T-helper 17 cell (primary cell): ENCODE measurements at places on chromosomes 2 and 18.

DNA sequence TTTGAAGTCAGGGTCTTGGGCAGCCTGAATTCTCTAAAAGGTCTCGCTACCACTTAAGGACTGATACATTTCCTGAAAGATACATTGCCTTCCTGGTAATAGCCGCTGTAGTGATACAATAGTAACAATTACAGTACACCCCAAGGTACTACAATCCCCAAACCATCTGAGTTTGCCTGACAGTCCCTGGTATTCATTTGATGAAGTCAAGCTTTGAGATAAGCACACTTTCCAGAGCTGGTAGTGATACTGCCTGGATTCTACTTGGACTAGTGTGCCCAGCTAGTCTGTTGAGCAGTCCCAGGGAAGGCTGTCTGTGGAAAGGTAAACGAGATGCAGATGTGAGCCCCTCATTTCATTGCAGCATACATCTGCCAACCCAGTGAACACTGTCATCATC, 24.4 kb upstream of the ITGB6 start:
- peaks cover 40% of the 10 kb centered on the region for H3K4me1 ChIP-seq
- H3K27ac ChIP-seq: no peak overlapping the region
- H3K36me3 ChIP-seq: peaks cover 2% of the 10 kb centered on the region
- H3K27me3 ChIP-seq: peaks cover 22% of the 10 kb centered on the region
- DNase-seq: no peak
- H3K4me3 ChIP-seq: no peak overlapping the region

GRCh38 chr2:38203446-38203810, 127.5 kb upstream of the CYP1B1 start:
- H3K27me3 ChIP-seq: peaks cover 55% of the 10 kb centered on the region
- DNase-seq: no peak
- H3K27ac ChIP-seq: no peak overlapping the region
- H3K4me1 ChIP-seq: no peaks in the 10 kb centered on the region
- H3K36me3 ChIP-seq: peaks cover 5% of the 10 kb centered on the region
- no peak overlapping the region for H3K4me3 ChIP-seq

- DNase-seq: peak; percentile 39
- H3K4me1 ChIP-seq: peaks cover 17% of the 10 kb centered on the region
- H3K36me3 ChIP-seq: no peaks in the 10 kb centered on the region
- no peak overlapping the region for H3K27ac ChIP-seq
- peak overlapping the region; percentile 77 for H3K4me3 ChIP-seq
- peaks cover 14% of the 10 kb centered on the region for H3K27me3 ChIP-seq
Observed at GRCh38 chr18:48161191-48161910, 230.9 kb upstream of the SMAD2 start.

GRCh38 chr2:236180831-236181453, 12.8 kb upstream of the GBX2 start:
- peaks cover 62% of the 10 kb centered on the region for H3K27me3 ChIP-seq
- H3K36me3 ChIP-seq: peaks cover 3% of the 10 kb centered on the region
- no peak for DNase-seq
- H3K4me3 ChIP-seq: no peak overlapping the region
- peaks cover 12% of the 10 kb centered on the region for H3K4me1 ChIP-seq
- no peak overlapping the region for H3K27ac ChIP-seq

GRCh38 chr2:68059784-68060525, 2.8 kb downstream of the C1D start:
- no peaks in the 10 kb centered on the region for H3K27me3 ChIP-seq
- DNase-seq: no peak
- H3K4me3 ChIP-seq: peak overlapping the region; percentile 65
- peaks cover 11% of the 10 kb centered on the region for H3K36me3 ChIP-seq
- peaks cover 46% of the 10 kb centered on the region for H3K4me1 ChIP-seq

GRCh38 chr2:49318531-49318930, 164.2 kb upstream of the FSHR start:
- no peak for DNase-seq
- no peak overlapping the region for H3K4me3 ChIP-seq
- H3K36me3 ChIP-seq: no peaks in the 10 kb centered on the region
- no peaks in the 10 kb centered on the region for H3K4me1 ChIP-seq
- H3K27ac ChIP-seq: no peak overlapping the region

DNA sequence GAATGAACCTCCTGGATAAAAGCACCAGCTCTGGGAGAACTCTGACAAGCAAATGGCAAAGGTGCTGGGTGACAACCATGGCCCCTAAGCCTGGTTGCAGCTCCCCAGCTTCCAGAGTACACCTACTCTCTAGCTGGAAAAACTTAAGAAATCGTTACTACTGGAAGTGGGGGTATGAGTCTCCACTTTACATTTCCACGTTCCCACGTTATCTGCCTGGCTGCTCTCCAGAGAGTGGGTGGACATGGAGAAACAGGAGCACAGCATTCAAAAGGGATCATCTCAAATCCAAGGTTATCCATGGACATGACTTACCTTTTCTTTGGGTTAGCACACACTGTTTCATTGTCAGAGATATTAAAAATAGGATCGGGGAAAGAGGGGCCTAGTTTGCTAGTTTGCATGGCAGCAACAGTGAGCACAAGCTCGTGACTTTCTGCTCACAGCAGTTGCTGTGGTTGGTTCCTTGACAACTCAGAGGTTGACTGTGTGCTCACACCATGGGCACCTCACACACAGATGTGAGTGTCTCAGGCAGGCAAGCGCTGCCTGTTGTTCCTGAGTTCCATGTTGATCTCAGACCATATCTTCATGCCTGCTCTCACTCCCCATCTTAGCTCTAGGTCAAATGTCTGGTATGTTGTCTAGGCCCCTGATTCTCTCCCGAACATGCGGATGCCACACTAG, 32.5 kb downstream of the PTPN18 start:
- no peak overlapping the region for H3K27ac ChIP-seq
- no peak for DNase-seq

GRCh38 chr2:9370746-9371145, 52.6 kb downstream of the ITGB1BP1 start:
- peaks cover 64% of the 10 kb centered on the region for H3K27me3 ChIP-seq
- peaks cover 2% of the 10 kb centered on the region for H3K36me3 ChIP-seq
- no peak for DNase-seq
- H3K4me3 ChIP-seq: no peak overlapping the region

DNA sequence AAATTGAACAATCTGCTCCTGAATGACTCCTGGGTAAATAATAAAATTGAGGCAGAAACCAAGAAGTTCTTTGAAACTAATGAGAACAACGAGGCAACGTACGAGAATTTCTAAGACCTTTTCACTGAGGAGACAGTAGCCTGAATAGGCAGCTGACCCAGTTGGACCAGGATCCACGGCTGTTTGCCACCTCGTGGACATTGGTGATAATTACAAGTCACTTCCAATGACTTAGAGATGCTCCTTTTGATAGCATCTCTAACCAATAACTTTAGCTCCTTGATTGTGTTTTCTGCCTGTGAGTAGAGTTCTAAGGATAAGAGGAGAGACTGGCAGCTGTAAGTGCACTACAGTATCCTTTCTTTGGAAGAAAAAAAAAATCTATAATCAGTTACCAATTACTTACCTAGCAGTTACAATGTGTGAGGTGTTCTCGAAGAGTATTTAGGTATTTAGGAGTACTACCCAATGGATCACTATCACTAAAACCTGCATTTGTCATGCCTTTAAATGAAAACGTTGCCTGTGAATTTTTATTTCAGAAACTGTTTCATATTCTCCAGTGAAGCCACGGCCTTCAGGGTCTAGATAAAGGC, 31.3 kb upstream of the CNTNAP5 start:
- H3K27me3 ChIP-seq: no peaks in the 10 kb centered on the region
- H3K27ac ChIP-seq: no peak overlapping the region
- H3K4me1 ChIP-seq: peaks cover 3% of the 10 kb centered on the region
- H3K4me3 ChIP-seq: no peak overlapping the region
- peaks cover 2% of the 10 kb centered on the region for H3K36me3 ChIP-seq

GRCh38 chr2:29698216-29698615, 223.2 kb downstream of the ALK start:
- no peak for DNase-seq
- no peak overlapping the region for H3K4me3 ChIP-seq
- no peaks in the 10 kb centered on the region for H3K36me3 ChIP-seq
- no peak overlapping the region for H3K27ac ChIP-seq

DNA sequence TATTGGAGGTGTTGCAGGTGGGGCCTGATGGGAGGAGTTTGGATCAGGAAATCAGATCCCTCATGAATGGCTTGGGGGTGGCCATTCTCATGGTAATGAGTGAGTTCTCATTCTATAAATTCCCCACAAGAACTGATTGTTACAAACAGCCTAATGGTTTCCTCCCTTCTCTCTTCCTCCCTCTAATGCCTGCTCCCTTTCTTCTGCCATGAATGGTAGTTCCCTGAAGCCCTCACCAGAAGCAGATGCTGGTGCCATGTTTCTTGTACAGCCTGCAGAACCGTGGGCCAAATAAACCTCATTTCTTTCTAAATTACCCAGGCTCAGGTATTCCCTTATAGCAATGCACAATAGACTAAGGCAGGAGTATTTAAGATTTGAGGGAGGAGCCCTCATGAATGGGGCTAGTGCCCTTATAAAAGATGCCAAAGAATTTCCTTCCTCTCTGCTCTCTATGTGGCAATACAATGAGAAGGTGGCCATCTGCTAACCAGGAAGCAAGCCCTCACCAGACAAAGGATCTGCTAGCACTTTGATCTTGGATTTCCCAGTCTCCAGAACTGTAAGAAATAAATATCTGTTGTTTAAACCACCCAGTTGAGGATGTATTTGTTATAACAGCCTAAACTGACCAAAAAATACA, 251.8 kb downstream of the ZEB2 start:
- H3K27ac ChIP-seq: no peak overlapping the region
- H3K27me3 ChIP-seq: no peaks in the 10 kb centered on the region
- DNase-seq: no peak
- peaks cover 18% of the 10 kb centered on the region for H3K4me1 ChIP-seq
- no peak overlapping the region for H3K4me3 ChIP-seq

DNA sequence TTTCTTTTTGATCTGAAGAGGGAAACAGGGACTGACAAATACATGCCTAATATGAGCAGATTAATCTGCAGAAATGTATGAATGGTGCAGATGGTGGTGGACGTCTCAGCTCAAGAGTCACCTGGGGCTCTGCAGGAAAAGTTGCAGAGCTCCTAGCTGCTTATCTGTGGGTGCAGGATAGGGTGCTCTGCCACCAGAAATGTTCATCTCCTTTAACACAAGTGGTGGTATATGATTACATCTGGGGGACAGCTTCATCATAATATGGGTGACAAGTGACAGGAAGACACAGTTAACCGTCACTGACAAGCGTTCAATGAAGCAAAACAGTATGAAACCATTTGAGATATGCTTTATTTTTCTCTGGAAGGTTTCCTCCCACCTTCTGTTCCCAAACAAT, 121.2 kb upstream of the LINC00305 start:
- no peak overlapping the region for H3K27ac ChIP-seq
- no peaks in the 10 kb centered on the region for H3K4me1 ChIP-seq
- H3K36me3 ChIP-seq: no peaks in the 10 kb centered on the region
- H3K27me3 ChIP-seq: no peaks in the 10 kb centered on the region
- H3K4me3 ChIP-seq: no peak overlapping the region

- no peak overlapping the region for H3K4me3 ChIP-seq
- H3K4me1 ChIP-seq: peaks cover 22% of the 10 kb centered on the region
- no peak for DNase-seq
- H3K36me3 ChIP-seq: peaks cover 6% of the 10 kb centered on the region
- H3K27ac ChIP-seq: no peak overlapping the region
Observed at GRCh38 chr2:118102433-118103082, 14.3 kb downstream of the INSIG2 start.
